HCT116 (cell line): ENCODE measurements at places on chromosomes 6 and 20. TPM values are rescaled to one million over a fixed set of nuclear protein-coding genes. Genes with fewer than 3 reads are reported as not detected.

GRCh38 chr20:32651537-32651936, 22.2 kb downstream of the C20orf203 start:
- H3K27ac ChIP-seq, result no peak overlapping the region
- H3K4me3 ChIP-seq, result no peak overlapping the region
- no peaks in the 10 kb centered on the region for H3K36me3 ChIP-seq
- H3K27me3 ChIP-seq, result no peaks in the 10 kb centered on the region

DNA sequence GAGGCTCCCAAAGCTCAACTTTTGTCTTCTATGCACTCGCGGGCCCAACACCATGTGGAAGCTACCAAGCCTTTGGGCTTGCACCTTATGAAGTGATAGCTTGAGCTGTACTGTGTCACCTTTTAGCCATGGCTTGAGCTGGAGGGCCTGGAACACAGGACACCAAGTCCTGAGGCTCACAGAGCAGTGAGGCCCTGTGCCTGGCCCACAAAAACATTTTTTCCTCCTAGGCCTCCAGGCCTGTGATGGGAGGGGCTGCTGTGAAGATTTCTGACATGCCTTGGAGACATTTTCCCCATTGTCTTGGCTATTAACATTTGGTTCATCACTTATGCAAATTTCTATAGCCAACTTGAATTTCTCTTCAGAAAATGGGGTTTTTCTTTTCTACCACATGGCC, 96.5 kb downstream of the MMUT start:
- H3K27me3 ChIP-seq, result no peaks in the 10 kb centered on the region
- no peaks in the 10 kb centered on the region for H3K36me3 ChIP-seq
- H3K4me1 ChIP-seq, result no peaks in the 10 kb centered on the region

Gene ZNF334
- total RNA-seq, result not detected

Gene VWA7
- total RNA-seq, result 14.6 TPM

Gene SMIM28
- total RNA-seq, result not detected
